ENCODE measurements at places on chromosomes 2 and 18.

- DNase-seq: no peak
Observed at GRCh38 chr2:171407030-171407675, 26.6 kb downstream of the METTL8 start.

DNA sequence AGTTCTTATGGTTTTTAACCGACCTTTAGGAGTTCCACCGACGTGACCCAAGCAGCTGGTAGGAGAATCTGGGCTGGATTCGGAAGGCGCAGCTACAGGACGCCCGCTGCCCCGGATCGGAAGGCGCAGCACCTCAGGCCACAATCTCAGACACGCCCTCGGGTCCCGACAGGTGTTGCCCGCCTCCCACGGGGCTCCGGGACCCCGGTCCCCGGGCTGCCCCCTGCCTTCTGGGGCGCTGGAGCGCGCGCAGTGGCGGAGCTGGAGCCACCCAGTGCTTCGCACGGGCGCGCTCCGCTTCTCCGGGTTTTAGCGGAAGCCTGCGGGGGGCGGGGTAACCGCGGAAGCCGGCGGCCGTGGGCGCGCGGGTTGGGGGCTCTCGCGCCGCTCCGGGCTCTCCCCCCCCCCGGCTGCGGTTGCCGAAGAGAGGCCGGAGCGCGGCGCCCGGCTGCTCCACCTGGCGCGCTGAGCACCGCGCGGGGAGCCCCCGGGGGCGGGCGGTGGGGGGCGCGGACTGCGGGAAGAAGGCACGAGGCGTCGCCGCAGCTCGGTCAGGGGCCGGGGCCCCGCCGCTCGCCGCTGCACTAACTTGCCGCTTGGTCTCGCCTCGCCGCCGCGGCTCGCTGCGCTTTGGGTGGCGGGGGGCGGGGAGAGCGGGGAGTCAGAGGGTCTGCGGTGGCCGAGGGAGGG is 718.8 kb downstream of the DPP10 start:
- DNase-seq: no peak

GRCh38 chr2:22946553-22946952 is 438.4 kb upstream of the KLHL29 start:
- DNase-seq: no peak

- DNase-seq: no peak
Observed at GRCh38 chr2:5692561-5693286, 540 bp downstream of the SOX11 start.

DNA sequence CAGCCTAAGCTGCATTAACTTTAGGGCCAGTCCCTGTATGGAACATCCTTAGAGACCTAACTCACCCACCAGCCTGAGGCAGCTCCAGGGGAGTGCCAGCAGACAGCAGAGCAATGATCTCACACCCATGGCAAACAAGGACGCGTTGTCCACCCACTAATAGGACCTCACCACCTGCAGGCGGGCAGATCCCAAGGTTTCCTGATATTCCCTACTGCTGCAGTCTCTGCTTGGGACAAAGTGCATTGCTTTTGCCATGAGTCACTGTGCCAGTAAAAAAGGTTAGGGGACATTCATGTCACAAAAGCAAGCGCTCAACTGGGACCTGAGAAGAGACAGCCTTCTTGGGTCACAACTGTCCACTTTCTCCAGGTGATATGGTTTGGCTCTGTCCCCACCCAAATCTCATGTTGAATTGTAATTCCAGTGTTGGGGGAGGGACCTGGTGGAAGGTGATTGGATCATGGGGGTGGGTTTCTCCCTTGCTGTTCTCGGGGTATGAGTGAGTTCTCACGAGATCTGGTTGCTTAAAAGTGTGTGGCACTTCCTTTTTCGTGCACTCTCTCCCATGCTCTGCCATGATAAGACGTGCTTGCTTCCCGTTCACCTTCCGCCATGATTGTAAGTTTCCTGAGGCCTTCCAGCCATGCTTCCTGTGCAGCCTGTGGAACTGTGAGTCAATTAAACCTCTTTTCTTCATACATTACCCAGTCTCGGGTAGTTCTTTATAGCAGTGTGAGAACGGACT is 160.2 kb downstream of the MIB1 start:
- no peak for DNase-seq

- DNase-seq: no peak
Observed at GRCh38 chr2:98020992-98021713, 25.4 kb upstream of the TMEM131 start.

- no peak for DNase-seq
Observed at GRCh38 chr18:59800897-59801296, 98.9 kb upstream of the PMAIP1 start.

DNA sequence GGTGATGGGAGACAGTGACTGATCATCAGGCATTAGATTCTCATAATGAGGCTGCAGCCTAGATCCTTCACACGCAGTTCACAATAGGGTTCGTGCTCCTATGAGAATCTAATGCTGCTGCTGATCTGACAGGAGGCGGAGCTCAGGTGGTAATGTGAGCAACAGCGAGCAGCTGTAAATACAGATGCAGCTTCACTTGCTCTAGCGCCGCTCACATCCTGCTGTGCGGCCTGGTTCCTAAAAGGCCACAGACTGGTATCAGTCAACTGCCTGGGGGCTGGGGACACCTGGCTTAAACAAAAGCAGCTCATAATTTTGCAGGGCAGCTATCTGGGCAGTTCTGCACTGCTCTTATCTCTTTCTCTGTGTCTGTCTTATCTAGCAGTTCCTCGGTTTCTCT is 20.4 kb upstream of the CD226 start:
- peak; percentile 37 for DNase-seq
